ENCODE measurements at places on chromosomes 12 and 14.

- ATAC-seq, result no peak
Measured at GRCh38 chr14:75144944-75145343, 18.1 kb upstream of the NEK9 start.

DNA sequence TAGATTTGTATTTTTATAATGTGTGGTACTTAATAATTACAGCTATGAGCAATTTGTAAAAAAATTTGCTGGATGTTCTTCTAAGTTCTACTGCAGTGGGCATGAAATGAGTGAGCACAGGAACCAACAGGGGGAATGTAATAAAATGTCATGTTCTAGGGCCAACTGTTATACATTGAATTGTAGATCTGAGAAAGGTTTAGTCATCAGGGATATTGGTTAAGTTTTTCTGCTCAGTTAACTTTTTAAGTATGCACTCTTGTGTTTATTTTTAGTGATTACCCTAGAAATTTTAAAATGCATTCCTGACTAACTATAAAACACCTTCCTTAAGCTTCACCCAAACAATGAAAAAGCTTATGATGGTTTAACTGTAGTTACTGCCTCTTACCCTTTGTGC, 101.8 kb downstream of the CAND1 start:
- ATAC-seq, result no peak

- ATAC-seq, result no peak
Measured at GRCh38 chr14:100072783-100073346, 7.6 kb downstream of the EVL start.

GRCh38 chr12:6224550-6224949, 24.4 kb downstream of the CD9 start:
- peak; percentile 67 for ATAC-seq

- no peak for ATAC-seq
Measured at GRCh38 chr14:72154645-72155378, 222.6 kb downstream of the RGS6 start.

DNA sequence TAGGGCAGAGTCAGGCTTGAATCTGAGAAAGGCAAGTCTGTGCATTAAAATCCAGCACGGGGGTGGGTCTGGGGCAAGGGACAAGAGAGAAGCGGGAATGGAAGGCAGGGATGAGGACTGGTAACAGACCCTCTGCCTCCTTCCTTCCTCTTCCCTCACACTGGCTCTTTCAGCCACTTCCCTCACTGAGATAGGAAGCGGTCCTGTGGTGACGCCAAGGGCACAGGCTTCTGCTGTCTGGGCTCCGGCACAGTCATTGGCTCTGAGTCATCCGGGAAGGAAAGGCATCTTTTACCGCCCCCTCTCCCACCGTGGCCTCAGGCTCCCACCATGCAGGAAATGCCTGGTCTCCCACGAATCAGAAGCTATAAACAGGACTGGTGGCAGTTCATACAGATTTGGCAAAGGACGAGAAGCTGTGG, 70.2 kb downstream of the ETV6 start:
- ATAC-seq, result peak; percentile 82

- ATAC-seq, result no peak
Measured at GRCh38 chr12:112191840-112192321, 66.5 kb downstream of the TRAFD1 start.

GRCh38 chr12:96503976-96504375, 14.6 kb downstream of the CFAP54 start:
- ATAC-seq, result no peak

GRCh38 chr12:76634133-76634532, 74.6 kb upstream of the OSBPL8 start:
- ATAC-seq, result no peak

DNA sequence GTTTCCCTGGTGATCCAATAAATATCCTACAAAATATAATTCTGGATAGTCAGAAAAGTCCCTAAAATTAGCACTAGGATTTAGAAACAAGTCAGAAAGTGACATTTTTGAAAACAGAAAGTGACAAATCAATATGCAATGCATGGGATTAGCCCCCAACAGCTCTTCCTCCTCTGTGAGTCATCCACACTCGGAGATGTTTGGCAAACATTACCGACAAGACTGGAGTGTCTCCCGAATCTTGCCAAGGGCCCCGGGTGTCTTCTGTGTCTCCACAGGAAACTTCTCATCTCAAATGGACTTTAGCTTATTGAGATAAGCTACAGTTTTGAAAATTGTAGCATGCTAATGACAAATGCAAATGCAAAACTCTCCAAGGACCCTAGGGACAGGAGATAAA, 398.9 kb upstream of the CCDC196 start:
- ATAC-seq, result no peak

- ATAC-seq, result no peak
Measured at GRCh38 chr12:4450551-4451112, 5.0 kb upstream of the FGF6 start.

DNA sequence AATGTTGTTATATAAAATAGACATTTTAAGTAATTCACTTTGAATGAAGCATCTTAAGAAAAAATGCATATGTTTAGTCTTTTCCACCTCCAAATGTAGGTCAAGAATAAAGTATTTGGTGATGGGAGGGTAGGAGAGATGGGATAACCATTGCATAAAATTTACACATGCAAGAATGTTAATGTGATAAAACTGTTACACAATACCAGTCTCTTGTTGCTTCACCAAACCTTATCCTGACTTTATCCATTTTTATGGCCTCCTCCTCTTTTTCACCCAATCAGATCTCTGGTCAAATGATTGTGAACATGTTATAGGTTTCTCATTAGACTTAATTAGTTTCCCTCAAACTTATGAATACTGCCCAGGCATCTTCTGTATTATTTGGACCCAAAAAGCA, 994.5 kb upstream of the FLRT2 start:
- no peak for ATAC-seq

- no peak for ATAC-seq
Measured at GRCh38 chr12:113683574-113683973, 211.9 kb upstream of the LHX5 start.

DNA sequence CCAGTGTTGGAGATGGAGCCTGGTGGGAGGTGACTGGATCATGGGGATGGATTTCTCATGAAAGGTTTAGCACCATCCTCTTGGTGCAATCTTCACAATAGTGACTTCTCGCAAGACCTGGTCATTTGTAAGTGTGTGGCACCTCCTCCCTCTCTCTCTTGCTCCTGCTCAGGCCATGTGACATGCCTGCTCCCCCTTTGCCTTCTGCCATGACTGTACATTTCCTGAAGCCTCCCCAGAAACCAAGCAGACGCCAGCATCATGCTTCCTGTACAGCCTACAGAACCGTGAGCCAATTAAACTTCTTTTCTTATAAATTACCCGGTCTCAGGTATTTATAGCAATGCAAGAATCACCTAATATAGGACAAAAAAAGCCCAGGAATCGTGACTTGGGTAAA, 171.0 kb upstream of the FOXN3 start:
- ATAC-seq, result no peak

DNA sequence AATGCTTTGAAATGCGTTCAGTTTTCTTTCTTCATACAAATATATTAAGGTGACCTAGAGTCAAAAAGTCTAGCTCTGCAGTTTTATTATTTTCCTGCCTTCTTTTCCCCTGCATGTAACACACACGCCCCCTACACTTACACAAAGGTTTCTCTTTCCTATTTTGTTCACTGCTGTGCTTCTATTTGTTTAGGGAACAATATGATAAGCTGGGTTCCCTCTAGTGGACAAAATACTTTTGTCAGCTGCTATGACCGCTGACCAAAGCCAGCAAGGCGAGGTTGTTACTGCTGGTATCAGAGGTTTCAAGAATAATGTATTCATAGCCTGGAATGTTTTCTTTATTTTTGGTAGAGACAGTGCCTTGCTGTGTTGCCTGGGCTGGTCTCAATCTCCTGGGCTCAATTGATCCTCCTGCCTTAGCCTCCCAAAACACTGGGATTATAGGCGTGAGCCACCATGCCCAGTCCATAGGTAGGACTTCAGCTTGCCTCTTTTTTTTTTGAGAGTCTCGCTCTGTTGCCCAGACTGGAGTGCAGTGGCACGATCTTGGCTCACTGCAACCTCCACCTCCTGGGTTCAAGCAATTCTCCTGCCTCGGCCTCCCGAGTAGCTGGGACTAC, 33.4 kb downstream of the FNTB start:
- ATAC-seq, result peak; percentile 99

GRCh38 chr12:124168016-124168786, 126.7 kb upstream of the RFLNA start:
- ATAC-seq, result no peak

GRCh38 chr14:55077170-55078151, 26.0 kb downstream of the MAPK1IP1L start:
- 0 out of 3 replicates have a peak, but pooled peaks have one; percentile 6 for ATAC-seq

DNA sequence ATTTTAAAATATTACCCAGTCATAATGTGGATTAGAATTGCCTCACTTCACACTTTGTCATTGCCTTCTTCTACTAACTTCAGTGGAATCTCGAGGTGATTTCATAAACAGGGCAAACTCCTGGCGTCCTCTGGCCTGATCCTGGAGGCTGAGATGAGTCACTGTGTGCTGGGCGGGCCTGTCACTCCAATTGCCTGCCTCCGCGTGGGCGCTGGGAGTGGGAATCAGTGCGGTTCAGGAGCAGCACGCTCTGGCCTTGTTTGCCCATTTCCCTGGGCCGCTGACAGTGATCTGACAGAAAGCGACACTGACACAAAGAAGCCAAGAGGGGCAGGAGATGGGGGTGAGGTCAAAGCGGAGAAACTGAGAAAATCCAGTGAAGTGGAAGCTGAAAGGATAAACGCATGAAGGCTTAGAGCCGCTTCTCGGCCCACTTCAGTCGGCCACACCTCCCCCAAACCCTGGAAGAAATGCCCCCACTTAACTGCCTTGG, 29.7 kb downstream of the LGR5 start:
- peak; percentile 49 for ATAC-seq

DNA sequence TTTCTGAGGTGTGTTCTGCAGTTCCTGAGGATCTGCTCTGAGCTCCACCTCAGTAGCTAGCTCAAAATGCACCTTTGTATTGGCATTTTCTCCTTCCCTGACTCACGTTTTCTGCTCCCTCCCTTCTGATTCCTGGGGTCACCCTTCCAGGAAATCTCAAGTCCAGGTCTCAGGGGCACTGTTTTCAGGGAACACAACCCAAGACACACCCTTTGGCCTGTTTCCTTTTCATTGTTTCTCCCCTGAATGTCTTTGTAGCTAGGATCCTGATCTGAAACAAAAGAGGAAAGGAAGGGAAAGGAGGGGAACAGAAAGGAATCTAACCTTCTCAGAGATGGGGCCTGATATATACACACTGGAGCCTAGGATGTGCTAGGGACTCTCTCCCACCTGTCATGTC, 7.3 kb upstream of the RIPK3 start:
- ATAC-seq, result no peak

DNA sequence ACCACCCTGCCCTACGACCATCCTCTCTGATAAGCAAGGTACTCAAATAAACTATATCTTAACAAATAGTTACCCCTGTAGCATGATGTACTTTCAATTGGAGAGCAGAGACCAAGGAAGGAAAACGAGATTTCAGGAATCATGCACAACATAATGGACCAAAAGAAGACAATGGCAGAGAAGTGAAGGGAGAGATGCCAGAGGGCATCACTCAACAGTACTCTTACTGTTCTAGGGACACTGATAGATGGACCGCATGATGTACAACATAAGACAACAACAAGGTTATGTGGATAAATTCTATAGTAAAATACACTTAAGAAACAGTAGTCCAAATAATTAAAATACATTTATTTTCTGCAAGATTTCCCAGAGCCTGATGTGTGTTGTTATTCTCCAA, 77.5 kb upstream of the IFNG-AS1 start:
- ATAC-seq, result no peak

- ATAC-seq, result no peak
Measured at GRCh38 chr12:113769305-113769704, 196.8 kb downstream of the RBM19 start.

GRCh38 chr14:96263347-96264199, 7.6 kb downstream of the BDKRB1 start:
- no peak for ATAC-seq

All from SK-N-SH treated with all-trans-retinoic acid at 6 μM for 48 hours (cell line).